ENCODE measurements at places on chromosomes 1 and 21.

- no peak for DNase-seq
Measured at GRCh38 chr21:41774467-41775148, 7.8 kb upstream of the RIPK4 start.

DNA sequence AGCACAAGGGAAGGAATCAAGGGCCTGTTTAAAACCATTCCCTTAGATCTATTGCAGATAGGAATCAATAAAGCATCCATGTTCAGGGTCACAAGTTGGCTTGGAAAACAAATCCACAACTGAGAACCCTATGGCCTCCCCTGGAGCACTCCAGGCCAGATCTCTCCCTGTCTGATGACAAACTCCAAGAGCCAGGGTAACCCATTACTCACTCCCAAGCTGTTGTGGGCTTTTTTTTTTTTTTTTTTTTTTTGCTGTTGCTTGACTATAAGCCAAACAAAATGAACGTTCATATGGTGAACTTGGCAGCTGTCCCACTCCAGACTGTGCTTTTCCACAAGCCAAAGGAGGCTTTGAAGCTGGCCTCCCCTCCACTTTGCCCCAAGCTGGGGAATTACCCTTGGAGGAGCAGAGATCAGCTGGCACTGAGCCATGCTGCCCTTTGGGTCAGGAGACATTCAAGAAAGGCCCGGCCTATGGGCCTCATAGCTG is 35.7 kb upstream of the VAV3 start:
- peak; percentile 93 for DNase-seq

GRCh38 chr1:72366466-72366865 is 84.1 kb upstream of the NEGR1 start:
- DNase-seq: peak; percentile 58

DNA sequence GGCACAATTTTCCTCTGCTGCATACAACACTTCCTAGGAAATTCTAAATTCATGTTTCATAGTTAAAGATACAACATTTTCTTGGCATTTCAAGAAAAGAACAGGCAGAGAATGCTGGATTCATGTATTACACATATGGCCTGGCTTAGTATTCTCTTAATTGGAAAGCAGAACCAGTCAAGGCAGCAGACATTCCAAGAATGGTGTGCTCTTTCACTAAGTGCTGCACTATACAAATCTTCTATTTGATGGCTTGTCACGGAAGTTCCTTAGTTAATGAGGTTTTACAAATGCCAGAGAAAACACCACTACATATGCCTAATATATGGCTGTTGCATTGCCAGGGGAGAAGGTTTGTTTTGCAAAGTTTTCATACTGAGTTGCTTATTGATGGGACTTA is 80.8 kb upstream of the DYNLT5 start:
- no peak for DNase-seq

DNA sequence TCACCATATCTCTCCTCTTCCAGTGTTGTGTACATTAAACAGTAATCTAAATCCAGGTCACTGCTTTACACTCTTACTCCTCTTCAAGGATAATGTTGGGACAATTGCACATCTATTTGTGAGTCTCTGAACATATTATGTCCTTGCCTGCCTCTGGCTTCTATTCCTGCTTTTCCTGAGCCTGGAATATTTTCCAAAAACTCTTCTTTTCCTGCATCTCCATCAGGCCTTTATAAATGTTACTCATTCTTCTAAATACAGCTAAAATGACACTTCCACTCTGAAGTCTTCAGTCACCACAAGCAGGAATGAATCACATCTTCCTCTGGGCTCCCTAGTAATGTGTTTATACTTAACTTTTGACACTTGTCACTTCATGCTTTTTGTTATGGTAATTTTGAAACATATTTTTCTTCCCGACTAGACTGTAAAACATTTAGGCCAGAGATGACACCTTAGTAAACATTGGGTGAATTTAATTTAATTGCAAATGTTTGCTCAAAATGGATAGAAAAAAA is 396.0 kb downstream of the LRRIQ3 start:
- DNase-seq: no peak

- DNase-seq: no peak
Measured at GRCh38 chr1:14296795-14297194, 301.7 kb upstream of the KAZN start.

GRCh38 chr1:15758343-15758931 is at the start of gene FBLIM1:
Gene FBLIM1 (plus strand): TSS chr1:15758795. CDS start chr1:15764984, 6,189 bp downstream.
- no peak for DNase-seq

- DNase-seq: no peak
Measured at GRCh38 chr1:59249396-59250137, 47.3 kb upstream of the FGGY start.

- no peak for DNase-seq
Measured at GRCh38 chr1:6489383-6489765, 2.1 kb downstream of the PLEKHG5 start.

GRCh38 chr21:36323032-36323431 is 3.0 kb downstream of the MORC3 start:
- no peak for DNase-seq

DNA sequence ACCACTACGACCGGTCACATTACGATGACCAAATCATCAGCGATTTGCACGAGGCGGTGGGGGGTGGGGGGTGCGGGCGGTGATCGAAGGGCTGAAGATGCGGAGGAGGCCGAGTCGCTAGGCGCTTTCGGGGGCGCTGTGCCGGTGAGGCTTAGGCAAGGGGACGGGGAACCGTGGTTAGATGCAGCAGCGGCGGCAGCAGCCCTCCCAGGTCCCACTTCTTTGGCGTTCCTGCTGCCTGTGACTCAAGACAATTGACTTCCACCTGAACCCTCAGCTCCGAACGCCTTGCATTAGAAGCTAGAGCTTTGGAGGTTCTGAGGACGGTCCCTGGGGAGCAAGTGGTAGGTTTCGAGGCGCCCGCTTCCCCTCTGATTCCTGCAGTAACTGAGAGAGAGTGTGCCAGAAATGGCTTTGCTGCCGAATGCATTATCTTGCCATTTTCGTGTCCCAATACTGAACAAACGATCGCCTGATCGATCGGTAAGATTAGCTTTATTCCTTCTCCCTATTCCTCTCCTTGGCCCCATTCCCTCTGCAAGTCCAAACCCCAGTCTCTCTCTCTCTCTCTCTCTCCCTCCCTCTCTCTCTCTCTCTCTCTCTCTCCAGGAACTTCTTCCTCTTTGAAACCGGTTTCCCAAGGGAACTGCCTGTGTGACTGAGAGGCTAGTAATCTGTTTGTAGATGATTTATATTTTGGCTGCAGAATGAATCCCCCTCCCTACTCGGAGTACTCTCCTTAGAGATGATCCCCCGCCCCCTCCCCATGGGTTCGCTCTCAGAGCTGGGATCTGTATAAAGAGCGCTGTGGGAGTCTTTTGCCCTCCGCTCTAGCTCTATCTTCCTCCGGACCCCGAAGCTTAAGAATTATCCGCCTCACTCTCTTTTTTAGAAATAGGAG is 735 bp upstream of the BRINP3 start:
- no peak for DNase-seq

DNA sequence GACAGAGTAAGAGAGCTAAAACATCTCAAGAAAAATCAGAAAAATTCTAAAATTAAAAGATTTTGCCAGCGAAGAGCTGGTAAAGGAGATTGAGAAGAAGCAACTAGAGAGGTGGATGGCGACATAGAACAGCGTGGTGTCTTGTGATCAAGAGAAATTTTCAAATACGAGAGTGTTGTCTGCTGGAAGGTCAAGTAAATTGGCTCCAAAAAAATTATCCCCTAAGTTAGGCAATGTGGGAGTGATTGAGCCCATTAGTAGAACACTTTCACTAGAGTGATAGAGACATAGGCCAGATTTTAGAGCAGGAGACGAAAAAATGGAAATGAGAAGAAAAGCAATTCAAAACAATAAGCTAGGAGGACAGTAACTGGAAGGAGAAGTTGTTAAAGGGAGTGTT is 94.3 kb upstream of the MPC2 start:
- no peak for DNase-seq

GRCh38 chr1:163399976-163400601 is 78.3 kb downstream of the NUF2 start:
- no peak for DNase-seq

- DNase-seq: peak; percentile 69
Measured at GRCh38 chr1:192311281-192311680, 5.5 kb upstream of the RGS21 start.

- no peak for DNase-seq
Measured at GRCh38 chr1:91827459-91828321, 58.3 kb downstream of the TGFBR3 start.

GRCh38 chr1:158007667-158008386 is 14.4 kb downstream of the KIRREL1 start:
- DNase-seq: no peak
